ENCODE measurements at places on chromosomes 16 and 17.

DNA sequence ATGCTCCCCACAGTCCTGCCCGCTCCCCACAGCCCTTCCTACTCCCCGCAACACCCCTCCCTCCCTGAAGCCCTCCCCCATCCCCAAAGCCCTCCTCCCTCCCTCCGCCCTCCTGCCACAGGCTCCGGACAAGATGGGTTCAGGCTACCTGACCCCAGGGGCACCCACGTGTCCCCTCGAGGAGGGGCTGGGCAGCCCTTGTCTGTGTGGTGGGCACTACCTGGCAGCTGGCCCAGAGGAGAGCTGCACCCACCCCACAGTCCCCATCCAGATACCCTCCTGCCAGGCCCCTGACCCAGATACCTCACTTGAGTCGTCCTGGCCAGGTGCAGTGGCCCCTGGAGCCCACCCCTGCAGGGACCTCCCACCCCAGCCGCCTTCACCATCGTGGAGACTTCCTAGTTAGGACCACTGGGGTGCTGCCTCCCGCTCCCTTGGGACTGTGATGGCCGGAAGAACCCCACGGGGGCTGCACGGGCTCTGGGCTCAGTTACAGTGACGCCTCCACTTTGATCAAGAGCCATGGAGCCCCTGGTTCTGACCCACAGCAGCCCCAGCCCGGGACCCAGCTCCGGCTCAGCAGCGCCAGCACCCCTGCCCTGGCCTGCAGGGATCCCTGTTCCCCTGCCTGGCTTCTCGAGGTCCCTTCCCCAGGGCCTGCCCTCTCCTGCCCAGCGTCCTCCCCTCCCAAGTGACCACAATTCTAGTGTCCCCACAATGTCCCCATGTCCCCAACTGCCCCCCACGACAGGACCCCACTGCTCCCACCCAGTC, 806 bp downstream of the PERCC1 start:
- no peak for DNase-seq

DNA sequence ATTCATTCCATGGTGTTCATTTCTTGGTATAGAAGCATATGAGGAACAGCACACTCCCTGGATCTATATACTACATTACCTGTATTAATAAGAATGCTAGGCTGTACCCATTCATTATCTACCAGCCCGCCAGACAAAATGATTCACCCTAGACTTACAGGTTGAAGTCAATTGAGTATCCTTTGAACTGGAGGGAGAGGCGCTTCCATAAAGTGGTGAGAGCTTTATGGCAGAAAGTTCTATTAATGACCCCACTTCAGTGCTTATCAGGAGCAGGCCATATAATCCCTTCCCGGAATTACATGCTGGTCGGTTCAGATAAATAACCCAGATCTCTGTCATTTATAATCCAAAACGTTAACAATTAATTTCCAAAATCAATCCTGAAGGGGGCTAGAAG, 44.5 kb upstream of the TOX3 start:
- no peak for DNase-seq

- no peak for DNase-seq
Measured at GRCh38 chr16:53537626-53538025, 34.6 kb upstream of the AKTIP start.

- DNase-seq = no peak
Measured at GRCh38 chr16:27224741-27225300, 21.5 kb downstream of the KDM8 start.

DNA sequence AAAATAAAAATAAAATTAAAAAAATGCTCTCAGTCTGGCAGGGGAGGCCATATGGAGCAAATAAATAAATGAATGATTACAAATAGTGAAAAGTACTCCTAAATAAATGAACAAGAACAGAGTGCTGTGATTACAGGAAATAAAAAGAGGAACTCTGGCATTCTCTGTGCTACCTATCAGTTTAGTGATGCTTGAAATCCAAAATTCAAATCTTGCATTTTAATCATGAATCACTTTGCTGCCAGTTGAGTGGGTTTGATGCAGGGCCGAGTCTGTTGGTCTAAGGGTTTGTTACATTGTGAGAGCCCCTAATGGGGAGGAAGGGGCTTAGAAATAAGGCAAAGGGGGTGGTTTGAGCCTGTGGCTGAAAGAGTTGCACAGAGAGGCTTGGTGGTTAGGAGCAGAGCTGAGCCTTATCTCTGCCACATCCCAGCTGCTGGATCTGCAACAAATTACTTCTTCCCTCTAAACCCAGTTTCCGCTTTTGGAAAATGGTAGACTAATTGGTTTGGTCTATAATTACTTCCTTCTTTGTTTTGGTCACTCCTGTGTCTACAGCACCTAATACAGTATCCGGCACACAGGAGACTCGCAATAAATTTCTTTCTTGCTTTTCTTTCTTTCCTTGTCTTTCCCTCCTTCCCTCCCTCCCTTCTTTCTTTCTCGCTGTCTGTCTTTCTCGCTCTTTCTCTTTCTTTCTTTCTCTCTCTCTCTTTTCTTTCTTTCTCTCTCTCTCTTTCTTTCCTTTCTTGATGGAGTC, 6.3 kb upstream of the ABCC1 start:
- no peak for DNase-seq

GRCh38 chr16:56477096-56477878, 25.9 kb downstream of the OGFOD1 start:
- DNase-seq = peak; percentile 91

DNA sequence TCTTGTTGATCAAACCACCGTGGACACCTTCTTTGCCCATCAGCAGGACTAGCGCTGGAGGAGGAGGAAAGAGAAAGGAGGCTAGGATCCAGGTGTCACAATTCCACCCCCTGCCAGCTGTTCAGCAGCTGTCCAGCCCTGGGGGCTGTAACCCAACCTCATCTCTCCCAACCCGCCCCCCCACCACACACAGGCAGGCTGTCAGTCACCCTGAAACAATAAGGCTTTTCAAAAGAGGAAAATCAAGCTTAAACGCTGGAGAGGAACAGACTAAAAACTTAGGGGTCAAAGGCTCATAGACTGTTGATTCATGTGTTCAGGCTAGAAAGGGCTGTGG, 2.4 kb downstream of the PFN1 start:
- no peak for DNase-seq

DNA sequence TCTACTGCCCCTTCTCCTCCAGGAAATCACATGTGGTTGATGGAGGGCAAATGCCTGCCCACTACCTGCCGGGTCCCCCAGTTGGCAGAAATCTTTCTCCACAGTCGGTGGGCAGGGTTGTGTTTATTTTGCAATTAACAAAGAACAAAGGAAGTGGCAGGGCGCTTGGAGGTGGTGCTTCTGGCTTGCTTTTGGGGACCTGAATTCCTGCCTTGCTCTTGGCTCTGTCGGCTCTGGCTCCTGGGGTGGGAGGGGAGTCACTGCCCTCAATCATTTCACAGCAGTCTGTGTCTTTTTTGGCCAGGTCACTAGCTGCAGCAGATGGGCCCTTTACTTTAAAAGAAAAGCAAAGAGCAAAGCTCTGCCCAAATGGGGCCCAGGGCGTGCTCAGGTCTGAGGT, 69.2 kb downstream of the C16orf78 start:
- no peak for DNase-seq

DNA sequence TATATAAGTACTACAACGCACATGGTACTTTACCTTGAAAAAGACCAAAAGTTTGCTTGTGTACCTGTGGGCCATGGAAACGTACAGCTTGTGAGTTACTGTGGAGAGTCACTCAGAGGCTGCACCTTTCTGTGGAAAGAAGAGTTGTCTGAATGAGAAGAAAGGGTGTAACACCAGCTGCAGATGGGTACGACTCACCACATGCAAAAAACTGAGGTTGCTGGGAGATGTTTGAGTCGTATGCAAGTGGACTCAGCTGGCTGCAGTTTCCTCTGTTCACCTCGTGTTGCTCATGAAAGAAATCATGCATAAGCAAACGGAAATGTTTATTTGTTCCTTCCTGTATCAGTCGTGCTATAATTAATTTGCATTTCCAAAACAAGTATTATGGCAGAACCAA, 22.4 kb upstream of the DYNLRB2 start:
- DNase-seq = no peak

GRCh38 chr17:76492989-76493501, 8.2 kb downstream of the RHBDF2 start:
- peak; percentile 48 for DNase-seq

DNA sequence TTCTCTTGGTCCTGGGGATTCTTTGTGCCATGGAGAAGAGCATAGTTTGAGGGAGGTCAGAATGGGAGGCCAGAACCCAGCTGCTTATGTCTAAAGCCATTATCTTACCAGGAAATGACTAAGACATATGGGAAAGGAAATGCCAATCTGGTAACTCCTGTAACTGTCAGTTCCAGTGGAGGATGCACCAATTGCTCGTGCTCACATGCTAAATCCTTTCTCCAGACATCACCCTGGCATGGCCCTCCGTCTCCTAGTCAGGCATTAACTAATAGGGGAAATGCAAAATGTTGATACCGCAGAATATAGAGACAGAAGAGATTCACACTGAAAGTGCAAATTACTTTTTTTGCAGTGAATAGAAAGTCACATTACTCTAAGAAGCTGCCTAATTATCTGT, 255.6 kb upstream of the HSBP1 start:
- DNase-seq = peak; percentile 52

DNA sequence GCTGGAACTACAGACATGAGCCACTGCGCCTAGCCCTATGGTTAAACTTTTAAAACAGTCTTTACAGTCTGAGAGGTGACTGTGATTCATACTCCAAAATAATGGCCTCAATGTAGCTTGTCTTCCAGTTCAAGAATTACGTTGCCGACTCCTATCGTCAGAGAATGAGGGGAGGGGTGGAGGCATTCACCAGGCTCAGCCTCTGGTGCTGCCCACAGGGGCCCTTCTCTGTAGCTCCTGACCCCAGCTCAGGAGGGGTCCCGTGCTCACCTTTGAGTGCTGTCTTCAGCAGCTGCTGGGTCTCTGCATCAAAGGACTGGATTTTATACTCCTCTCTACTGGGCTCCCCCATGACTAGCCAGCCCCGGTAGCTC, 1.2 kb downstream of the MIF4GD start:
- DNase-seq = no peak

DNA sequence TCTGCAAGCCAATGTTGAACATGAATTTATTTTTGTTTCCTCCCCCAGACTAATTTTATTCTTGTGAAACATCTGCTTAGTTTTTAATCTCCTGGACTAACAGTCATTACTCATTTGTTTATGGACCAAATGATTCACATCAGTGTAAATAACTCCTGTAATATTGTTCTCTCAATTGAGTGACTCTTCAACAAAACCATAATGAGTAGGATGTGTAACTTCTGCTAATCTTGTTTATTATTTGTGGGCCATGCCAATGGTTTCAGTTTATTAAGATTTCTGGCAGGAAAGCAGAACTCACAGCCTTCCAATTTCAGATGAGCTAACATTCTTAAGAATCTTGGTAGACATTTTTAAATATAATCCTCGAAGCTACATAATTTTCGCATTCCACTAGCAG, 1216.3 kb upstream of the GOT2 start:
- no peak for DNase-seq

- DNase-seq = no peak
Measured at GRCh38 chr16:27928542-27928941, 135.0 kb downstream of the GSG1L start.

DNA sequence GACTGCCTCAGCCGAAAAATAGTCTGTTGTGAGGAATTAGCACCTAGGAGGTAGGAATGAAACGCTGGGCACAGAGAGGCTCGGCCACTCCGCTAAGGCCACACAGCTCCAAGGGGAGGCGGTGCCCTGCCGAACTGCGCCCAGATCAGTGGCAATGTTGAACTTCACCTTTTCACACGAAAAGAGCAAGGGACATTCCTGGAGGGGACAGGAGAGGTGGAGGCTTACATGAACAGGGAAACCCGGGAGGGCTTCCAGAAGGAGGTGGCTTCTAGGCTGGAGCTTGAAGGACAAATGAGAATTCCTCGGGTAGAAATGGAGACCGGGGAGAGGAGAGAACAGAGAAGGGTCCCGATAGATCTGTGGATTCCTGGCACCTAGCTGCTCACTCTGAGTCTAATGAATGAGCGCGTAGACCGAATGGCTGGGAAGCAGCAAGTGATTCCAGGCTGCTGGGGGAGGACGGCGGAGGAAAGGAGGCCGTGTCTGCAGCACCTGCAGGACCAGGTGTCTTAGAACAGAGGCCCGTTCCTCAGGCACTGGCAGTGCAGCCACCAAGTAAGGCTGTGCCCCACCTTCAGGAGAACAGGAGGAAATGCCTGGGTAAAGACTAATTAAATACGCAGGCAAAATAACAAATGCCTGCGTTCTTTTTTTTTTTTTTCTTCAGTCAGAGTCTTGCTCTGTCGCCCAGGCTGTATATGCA, 722 bp upstream of the SLC38A10 start:
- peak; percentile 22 for DNase-seq

DNA sequence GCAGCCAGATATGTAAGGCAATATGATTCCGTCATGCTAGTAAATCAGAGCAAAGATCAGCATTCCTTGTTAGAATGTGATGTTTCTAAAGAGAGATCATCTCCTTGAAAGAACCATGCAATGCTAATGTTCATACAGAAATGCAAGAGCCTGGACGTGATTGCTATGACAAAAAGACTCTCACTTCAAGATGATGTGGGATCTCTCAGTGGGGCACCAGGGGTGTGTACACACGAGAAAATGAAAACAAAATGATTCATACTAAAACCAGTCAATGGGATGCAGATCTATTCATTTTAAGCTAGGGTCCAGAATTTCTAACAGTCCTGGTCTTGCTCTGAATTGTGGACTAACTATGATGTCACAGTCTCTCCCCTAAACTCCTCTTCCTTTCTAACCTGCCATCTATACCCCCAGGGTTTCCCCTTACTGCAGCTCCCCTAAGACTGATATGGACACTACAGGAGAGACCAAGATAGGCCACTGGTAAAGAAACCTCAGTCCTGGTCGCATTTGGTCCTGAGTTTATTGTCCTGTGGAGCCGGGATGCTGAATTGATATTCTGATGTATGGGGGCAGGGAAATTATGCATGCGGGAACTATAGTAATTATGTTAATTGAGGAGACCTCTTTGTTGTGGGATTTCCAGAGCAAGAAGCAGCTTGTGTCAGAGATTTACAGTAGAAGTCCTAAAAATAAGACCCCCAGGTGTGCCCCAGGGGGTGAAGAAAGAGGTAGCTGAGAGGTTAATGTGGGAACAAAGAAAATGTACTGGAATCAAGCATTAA, 179.0 kb downstream of the PMP22 start:
- DNase-seq = no peak

DNA sequence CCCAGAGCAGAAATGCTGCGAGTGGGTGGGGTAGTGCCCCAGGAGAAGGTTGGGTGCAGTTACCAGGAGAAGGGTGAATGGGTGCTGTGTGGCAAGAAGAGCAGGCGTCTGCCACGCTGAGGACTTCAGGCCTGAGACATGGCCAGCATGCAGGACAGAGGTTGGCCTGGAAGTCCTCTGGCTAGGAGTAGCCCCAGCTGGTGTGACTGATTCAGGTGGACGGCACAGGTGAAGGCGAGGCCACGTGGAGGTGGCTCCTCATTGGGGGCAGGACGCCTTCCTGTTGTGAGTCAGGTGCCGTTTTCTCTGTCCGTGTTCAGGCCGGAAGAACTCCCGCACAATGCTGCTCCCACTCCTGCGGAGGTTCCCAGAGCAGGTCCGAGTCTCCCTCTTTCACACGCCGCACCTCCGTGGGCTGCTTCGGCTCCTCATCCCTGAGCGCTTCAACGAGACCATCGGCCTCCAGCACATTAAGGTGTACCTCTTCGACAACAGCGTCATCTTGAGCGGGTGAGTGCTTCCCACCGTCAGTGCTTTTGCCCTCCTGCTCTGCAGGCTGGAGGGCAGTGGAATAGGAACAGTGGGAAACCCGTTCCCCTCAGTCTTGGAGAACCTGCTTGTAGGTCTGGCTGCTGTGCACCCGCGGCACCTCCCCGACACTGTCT, 20.7 kb downstream of the PGS1 start:
- no peak for DNase-seq

All from fibroblast of upper back skin (primary cell).